Stimulated activated CD8-positive, alpha-beta memory T cell treated with anti-CD3 and anti-CD28 coated beads, Interleukin-7, amount 100 ng/mL, for 1 hour (primary cell): ENCODE measurements at places on chromosomes 4 and X.

- DNase-seq = no peak
These were observed 14.3 kb downstream of the CFAP99 start for GRCh38 chr4:2432991-2433530.

- DNase-seq = no peak
These were observed 50.1 kb upstream of the CLNK start for GRCh38 chr4:10734697-10735096.

- DNase-seq = no peak
These were observed 16.7 kb upstream of the FRAS1 start for GRCh38 chr4:78040431-78040830.

DNA sequence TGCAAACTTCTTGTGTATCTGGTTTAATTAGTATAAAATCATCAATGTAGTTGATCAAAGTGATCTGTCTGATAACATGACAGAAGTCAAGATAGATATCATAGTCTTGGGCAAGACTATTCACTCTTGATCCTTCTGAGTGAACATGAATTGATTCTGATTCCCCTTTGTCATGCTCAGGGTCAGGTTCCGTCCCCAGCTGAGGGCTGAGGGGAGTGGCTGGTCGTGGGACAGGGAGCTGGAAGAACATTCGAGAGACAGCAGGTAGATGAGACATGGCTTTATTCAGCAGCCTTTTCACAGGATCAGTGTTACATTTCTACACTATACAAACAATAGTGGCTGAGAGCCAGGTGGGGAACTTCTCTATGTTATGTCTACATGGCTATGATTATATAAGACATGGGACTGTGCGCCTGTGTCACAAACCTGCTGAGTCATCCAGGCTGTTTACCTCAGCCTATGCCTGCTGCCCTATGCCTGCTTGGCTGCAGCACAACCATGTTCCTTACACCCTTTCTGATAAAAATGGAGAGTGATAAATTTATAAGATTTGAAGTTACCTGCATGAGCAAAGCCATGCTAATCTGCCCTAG lies 586.9 kb upstream of the NR3C2 start:
- no peak for DNase-seq

- DNase-seq = no peak
These were observed 10.1 kb downstream of the SEC24D start for GRCh38 chr4:118825799-118826198.

DNA sequence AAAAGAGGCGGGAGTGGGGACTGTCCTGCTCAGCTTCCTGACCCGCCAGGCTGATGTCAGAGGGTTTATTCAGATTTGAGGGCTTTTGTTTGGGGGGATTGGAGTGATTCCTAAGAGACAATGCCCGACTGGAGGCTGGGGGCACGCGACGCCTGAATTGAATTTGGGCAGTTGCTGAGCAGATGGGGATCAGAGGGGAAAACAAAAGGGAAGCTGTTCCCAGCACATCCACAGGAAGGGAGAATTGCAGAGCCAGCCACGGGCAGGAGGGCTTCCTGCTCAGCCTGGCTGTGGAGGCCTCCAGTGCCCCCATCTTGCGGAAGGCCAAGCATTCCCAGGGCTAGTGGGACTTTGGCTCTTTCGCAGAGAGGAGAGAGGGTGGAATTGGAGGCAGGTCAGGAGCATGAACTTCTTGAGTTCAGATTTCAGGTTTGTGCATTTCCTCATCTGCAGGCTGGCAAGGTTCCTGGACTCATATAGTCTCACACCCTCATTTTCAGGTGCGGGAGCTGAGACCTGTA lies 162.8 kb downstream of the NHS start:
- DNase-seq = no peak

DNA sequence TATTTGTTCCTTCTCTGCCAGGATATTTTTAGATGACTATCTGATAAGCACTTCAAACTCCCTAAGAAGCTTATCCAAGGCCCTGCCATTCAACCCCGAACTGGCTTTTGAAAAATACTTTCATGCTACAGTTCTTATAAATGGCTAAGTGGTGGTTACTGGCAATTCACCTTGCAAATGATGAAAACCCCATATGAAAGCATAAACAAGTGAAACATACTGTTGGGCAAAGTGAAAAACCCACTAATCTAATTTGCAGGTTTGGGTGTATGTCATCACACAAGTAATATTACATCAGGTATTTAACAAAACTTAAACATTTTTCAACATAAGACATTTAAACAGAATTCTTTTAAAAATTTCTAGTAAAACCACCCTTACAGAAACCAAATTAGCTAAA lies 31.1 kb downstream of the TAPT1 start:
- DNase-seq = no peak

- DNase-seq = no peak
These were observed 226.5 kb downstream of the MID1 start for GRCh38 chrX:10393899-10394298.

- DNase-seq = no peak
These were observed 11.1 kb downstream of the DOK7 start for GRCh38 chr4:3473996-3474765.

DNA sequence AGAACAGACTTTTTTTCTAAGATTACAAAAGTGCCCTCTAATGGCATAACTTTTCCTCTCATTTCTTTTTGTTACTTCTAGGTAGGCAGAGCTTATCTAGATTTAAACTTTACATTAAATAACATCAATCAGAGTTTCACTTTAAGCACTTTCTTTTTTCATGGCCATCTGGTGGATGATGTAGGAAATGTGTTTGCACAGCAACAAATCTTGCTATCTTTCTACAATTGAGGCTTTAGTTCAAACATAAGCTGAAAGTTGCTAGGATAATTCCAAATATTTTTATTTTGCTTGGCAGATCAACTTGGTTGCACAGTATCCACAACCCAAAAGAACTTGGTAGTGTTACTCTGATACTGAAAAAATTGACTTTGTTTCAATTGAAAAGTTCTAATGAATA lies 22.0 kb downstream of the NDNF start:
- DNase-seq = no peak

DNA sequence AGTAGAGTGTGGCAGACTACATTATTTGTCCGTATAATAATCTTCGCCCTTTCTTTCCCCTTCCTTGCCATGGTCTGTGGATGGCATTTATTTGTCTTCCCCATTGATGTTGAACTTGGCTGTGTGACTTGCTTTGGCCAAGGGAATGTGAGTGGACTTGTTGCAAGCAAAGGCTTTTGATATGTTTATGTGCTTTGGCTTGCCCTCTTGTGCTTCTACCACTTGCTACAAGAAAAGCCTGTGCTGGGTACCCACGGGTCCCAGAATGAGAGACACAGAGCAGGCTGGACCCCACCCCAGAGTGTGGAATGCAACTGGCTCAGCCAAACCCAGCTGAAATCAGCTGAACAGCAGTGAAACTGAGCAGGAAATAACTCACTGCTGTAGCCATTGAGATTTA lies 63.0 kb downstream of the FAM184B start:
- DNase-seq = no peak

DNA sequence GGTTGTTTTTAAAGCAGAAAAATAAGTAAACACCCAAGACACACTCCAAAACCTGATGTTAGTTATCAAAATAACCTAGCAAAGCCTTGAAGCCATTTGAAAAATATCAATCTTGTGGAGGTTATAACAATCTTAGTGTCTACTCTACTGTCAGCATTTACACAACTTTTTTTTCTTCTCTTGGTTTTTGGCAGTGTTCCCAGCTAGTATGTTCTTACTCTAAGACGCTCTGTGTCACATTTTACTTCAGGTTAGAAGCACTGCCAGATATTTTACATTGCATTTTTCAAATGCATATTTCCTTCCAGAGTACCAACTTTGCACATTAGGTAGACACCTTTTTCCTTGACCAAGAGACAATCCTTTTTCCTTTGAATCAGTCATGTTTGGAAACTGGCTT lies 114.0 kb upstream of the INPP4B start:
- DNase-seq = no peak

DNA sequence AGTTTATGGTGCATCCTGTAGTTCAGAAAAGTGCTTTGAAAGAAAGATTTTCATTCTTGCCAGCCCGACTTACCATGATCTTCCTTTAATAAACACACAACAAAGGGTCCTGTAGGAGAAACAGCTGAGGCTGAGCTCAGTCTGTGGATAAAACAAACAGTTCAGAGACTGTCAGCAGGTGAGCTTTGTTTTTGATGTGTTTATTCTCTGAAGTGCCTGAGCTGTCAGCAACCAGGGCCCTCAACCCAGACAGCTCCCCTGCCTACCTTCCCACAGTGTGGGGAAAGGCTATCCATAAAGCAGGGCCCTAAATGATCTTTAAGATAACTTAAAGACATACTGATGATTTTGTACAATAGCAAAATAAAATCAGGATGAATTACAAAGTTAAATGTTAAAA lies 459.2 kb upstream of the GALNT7 start:
- DNase-seq = no peak

- no peak for DNase-seq
These were observed 103.5 kb downstream of the GPR143 start for GRCh38 chrX:9662148-9662547.

DNA sequence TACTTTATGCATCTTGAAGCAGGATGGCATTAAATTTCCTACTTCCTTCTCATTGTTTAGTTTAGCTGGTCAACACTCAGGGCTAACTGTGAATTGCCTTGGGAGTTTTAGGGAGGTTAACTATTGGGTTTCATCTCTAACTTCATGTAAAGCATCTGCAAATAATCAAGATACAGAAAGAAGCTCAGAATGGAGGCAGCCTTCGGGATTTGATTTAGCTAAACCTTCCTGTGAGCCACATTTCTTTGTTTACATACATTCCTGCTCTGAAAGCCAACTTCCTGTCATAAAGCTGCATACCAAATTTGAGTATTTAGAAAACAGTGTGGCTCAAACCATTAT lies 131.7 kb upstream of the PCDH18 start:
- DNase-seq = no peak

- DNase-seq = no peak
These were observed 216.9 kb upstream of the NEIL3 start for GRCh38 chr4:177092807-177093206.

DNA sequence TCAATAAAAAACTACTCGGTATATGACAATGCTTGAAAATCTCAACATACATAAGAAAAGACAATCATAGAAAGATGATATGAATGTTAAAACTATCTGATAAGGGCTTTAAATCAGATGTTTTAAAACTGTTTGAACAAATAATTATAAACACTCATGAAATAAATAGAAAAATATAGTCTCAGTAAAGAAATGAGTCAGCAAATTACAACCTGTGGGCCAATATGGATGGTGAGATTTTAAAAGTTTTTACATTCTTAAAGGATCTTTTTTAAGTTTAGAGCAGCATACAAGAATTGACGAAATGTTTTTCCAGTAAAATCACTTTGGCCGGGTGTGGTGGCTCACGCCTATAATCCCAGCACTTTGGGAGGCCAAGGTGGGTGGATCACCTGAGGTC lies 83.1 kb downstream of the TEX11 start:
- DNase-seq = no peak

- DNase-seq = no peak
These were observed 458.1 kb downstream of the STIM2 start for GRCh38 chr4:27318740-27319139.

DNA sequence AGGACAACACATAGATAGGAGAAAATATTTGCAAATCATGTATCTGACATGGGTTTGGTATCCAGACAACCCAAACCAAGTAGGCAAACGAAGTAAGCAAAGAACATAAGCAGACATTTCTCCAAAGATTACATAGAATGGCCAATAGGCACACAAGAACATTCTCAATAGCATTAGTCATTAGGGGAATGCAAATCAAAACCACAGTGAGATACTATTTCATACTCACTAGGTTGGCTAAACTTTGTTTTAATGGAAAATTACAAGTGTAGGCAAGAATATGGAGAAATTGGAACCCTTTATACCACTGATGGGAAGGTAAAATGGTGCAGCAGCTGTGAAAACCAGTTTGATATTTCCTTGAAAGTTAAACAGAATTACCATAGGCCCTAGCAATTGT lies 74.7 kb downstream of the CHRNA9 start:
- no peak for DNase-seq

DNA sequence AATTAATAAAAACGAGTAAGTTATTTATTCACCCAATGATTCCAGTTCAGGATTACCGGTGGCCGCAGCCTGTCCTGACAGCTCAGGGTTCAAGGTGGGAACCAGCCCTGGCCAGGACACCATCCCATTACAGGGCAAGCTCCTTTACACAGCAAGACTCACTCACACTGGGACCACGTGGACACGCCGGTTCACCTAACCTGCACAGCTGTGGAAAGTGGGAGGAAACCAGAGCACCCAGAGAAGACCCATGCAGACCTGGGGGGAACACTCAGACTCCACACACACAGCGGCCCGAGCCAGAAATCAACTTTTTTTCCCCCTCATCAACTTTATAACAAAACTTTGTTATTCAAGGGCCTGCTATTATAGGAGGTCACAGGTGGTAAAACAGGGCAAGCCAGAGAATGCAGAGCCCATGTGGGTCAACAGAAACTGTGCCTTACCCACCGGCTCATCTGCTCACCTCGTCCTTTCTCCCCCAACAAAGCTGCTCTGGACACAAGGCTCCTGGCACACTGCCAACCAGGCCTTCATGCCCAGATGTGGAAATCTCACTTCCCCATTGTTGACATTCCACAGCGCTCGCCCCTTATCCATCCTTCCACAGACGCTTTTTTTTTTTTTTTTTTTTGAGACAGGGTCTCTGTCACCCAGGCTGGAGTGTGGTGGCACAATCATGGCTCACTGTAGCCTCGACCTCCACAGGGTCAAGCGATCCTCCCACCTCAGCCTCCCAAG lies 8.0 kb upstream of the ODAPH start:
- no peak for DNase-seq

DNA sequence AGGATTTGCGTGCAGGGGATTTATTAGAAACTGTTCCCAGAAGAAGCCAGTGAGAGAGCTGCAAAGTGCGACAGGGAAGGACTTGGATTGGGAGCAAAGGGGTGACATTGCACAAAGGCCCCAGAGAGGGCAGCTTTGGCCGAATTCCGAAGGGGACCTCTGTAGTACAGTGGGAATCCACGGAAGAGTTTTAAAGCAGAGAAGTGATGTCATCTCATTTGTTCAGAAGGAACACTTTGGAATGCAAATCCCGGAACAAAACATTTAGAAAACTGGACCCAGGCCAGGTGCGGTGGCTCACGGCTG lies 71.7 kb downstream of the FAM184B start:
- DNase-seq = no peak

GRCh38 chr4:184282895-184283654 lies 65.4 kb upstream of the ENPP6 start:
- no peak for DNase-seq

GRCh38 chr4:16124232-16124631 lies 40.4 kb upstream of the PROM1 start:
- DNase-seq = no peak

GRCh38 chrX:70444326-70444945 lies at the start of gene DLG3:
DLG3 (plus strand) TSS chrX:70444835; CDS start chrX:70445202, 367 bp downstream.
- DNase-seq = no peak

GRCh38 chr4:158067646-158068045 lies 105.2 kb downstream of the GASK1B start:
- DNase-seq = no peak

GRCh38 chr4:99655308-99656081 lies 2.1 kb downstream of the C4orf54 start:
- no peak for DNase-seq
